ENCODE measurements at places on chromosomes 1 and 21.

- DNase-seq: no peak
Observed at GRCh38 chr1:53508991-53509666, 49.9 kb downstream of the DMRTB1 start.

- no peak for DNase-seq
Observed at GRCh38 chr21:39020751-39021477, 162.3 kb downstream of the PSMG1 start.

GRCh38 chr1:153750026-153750995, 22.5 kb downstream of the INTS3 start:
- DNase-seq: no peak

- no peak for DNase-seq
Observed at GRCh38 chr1:87051965-87052364, 137.5 kb downstream of the HS2ST1 start.

DNA sequence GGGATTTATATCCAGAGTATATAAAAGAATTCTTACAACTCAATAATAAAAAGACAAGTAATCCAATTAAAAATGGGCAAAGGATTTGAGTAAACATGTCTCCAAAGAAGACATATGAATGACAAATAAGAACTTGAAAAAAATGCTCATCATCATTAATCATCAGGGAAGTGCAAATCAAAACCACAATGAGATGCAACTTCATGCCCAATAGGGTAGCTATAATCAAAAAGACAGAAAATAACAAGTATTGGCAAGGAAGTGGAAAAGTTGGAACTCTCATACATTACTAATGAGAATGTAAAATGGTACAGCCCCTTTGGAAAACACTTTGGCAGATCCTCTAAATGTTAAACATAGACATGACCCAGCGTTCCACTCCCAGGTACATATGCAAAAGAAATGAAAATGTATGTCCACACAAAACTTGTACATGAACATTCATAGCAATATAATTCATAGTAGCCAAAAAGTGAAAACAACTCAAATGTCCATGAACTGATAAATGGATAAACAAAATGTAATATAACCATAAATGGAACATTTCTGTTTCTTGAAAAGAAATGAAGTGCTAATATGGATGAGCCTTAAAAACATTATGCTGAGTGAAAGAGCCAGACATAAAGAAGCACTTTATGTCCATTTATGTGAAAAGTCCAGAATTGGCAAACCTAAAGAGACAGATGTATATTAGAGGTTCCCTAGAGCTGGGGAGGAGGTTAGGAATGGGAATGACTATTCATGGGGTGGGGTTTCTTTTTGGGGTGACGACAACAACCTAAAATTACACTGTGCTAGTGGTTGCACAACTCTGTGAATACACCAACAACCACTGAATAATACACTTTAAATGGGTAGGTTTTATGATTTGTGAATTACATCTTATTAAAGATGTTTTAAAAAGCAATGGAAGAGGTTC, 259.7 kb downstream of the RHOU start:
- no peak for DNase-seq

GRCh38 chr1:235942979-235943575, 76.4 kb upstream of the LYST start:
- no peak for DNase-seq

DNA sequence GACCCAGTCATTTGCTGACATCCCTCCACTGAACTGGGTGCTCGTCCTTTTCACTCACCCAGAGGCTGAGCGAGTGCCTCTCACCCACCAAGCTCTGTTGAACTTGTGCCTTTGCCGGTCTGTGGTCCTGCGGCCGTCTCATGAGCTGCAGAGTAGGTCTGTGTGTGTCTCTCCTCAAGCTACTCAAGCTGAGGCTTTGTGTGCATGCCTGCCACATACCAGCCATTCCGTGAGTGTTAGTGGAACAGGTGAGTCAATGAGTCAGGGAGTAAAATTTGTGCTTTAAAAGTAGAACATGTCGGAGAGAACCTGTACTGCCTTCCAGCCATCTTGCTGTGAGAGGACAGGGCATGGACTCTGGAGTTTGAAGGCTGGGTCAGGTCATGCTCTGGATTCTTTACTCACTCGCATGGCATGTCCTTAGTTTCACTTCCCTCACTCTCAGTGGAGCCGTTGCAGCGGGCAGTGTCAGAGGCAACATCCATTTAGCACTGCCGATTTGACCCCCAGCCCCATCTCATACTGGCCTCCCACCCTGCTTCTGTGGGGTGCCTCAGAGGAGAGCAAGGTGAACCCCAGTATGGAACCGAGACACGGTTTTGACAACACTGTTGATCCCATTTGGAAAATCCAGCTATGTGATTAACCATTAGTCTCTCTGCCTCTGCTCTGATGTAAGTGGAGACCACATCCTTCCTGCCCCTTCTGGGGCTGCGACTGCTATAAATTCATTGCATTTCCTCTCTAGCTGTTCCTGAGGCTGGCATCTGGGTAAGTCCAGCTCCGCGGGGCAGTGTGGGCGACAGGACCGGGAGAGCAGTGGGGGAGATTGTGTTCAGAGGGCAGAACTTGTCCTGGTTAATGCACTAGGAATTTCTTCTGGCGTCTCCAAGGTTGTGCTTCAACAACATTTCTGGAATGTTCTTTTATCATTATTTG, at the start of gene NLRP3:
Gene NLRP3 (plus strand): TSS at position 751 of the 939 bp plus-strand sequence. CDS start 2,628 bp downstream, outside the sequence.
- peak; percentile 29 for DNase-seq

Measured in activated naive CD4-positive, alpha-beta T cell treated with Interleukin-2 at 50 U/mL for 16 hours (primary cell).